Stimulated activated CD8-positive, alpha-beta memory T cell treated with anti-CD3 and anti-CD28 coated beads, Interleukin-7, amount 100 ng/mL, for 1 hour (primary cell): ENCODE measurements at places on chromosomes 5 and 9.

DNA sequence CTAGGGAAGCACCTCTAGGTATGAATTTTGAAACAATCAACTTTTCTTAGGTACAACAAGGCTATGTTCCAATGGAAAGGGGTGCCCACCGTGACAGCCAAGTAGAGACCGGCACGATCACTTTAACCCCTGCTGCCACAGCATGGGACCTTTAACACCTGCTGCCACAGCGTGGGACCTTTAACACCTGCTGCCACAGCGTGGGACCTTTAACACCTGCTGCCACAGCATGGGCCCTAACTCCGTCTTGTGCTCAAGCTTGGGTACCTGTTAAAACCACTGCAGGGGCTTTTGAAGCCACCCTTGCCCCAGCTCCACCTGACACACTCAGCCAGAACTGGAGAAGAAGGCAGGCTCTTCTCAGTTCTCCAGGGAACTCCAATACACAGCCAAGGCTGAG is 18.2 kb upstream of the MXD3 start:
- no peak for DNase-seq

DNA sequence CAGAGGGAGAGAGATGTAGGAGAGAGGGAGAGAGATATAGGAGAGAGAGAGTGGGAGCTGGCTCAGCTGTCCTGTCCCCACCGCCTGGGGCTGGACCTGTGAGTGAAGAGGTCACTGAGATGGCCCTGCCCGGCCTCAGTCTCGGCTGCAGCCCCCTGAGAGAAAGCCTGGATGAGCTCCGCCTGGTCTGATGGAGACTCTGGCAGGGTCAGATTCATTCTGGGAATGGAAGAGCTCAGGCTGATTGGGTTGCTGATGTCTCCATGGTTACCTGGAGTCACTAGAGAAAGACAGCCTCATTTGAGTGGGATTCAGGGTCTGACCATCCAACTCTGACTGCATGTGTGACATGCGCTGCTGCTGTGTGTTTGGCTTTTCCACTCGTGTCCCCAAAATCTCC is 27.1 kb upstream of the SEMA4D start:
- DNase-seq, result no peak

- no peak for DNase-seq
These were observed 1.5 kb upstream of the PTPRD start for GRCh38 chr9:10614196-10614800.

DNA sequence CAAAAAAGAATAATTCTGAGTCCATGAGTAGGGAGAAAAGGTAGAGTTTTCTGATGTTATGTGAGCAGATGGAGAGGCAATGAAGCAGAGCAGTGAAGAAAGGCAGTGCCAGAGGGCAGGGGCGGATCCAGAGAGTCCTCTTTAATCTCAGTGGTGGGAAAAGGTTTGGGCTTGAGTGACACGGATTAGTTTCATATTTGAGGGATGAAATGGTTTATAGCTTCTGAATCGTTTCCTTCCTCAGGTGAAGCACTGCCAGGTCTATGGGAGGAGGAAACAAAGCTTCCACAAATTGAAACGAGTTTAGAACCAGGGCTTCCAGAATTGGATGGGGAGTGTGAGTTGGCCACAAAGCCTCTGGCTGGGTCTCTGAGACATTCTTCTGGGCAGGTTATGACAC is 517.0 kb upstream of the PAPPA start:
- no peak for DNase-seq

- no peak for DNase-seq
These were observed 140.1 kb upstream of the PALM2AKAP2 start for GRCh38 chr9:109639674-109640579.

GRCh38 chr9:104993291-104993963 is 65.5 kb upstream of the ABCA1 start:
- DNase-seq, result no peak

GRCh38 chr9:36268007-36268427 is 9.8 kb upstream of the GNE start:
- DNase-seq, result no peak

DNA sequence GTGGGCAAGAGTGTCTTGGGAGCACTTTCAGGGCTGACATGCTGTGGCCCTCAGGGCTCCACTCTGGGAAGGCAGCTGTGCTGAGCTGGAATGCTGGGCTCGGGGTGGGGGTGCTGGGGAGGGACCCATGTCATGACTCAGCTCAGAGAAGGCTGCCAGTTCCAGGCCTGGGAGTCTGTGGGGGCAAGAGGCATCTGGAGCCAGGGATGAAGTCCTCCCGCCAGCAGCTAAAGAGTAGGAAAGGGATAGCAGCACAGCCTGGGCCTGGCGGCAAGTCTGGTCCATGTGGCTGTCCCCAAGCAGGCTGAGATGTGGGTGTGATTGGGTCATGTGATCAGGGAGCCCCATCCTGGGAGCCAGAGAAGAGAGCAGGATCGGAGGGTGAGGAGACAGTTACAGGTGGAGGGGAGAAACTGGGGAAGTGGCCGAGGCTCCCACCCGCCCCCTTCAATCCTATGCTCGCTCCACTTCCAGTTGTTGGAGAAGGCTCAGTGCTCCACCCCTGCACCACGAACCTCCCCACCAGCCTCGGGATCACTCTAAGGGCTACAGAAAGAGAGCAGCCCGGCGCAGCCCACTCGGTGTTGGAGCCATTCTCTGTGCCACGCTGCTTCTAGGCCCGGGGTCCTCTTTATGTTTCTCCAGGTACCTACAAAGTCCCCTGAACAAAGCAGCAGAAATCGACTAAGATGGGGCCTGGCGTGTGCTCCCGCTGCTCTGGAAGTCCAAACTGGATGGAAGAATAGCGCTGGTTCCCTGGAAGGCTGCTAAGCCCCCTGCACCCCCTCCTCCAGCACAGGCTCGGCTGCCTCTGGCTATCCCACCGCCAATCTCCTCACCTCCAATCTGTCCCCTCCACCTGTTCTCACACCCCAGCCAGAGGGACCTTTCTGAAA is 12.0 kb downstream of the PDGFRB start:
- no peak for DNase-seq

- no peak for DNase-seq
These were observed 1.5 kb downstream of the FAM170A start for GRCh38 chr5:119630752-119631440.

GRCh38 chr9:85212887-85213286 is 528.9 kb downstream of the AGTPBP1 start:
- DNase-seq, result no peak

DNA sequence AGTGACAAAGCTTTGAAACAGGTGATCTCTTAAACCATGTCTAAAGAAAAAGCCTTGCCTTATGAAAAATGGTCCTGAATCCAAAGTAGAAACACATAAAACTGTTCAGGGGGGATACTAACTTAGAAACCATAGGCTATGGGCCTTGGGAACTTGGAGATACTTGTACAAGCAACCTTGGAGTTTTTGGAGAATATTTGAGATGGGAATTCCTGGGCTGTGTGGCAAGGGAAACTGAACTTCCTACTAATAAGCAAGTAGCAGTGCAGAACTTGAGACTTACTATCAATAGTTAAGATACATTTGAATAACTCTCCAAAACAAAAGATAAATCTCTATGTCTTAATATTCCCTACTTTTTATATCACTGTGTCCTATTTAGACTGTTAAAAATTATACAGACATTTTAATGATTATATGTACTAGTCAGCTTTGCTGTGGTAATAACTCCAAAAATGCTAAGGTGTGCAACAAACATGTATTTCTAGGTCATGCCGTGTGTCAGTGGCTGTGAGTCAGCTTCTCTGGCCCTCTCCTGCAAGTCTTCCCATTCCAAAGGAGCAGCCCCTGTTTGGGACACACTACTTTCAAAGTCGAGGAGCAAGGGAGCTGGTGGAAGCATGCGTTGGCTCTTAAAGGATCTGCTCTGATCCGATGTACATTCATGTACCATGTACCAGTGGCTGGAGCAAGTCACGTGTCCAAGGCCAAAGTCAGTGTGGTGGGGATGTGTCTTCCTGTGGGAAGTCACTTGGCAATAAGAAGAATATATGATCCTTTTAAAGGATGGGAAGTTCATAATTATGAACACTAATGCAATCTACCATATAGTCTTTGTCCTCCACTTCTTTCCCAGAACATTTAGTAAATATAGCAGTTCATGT is 39.6 kb downstream of the SNX30 start:
- DNase-seq, result no peak

DNA sequence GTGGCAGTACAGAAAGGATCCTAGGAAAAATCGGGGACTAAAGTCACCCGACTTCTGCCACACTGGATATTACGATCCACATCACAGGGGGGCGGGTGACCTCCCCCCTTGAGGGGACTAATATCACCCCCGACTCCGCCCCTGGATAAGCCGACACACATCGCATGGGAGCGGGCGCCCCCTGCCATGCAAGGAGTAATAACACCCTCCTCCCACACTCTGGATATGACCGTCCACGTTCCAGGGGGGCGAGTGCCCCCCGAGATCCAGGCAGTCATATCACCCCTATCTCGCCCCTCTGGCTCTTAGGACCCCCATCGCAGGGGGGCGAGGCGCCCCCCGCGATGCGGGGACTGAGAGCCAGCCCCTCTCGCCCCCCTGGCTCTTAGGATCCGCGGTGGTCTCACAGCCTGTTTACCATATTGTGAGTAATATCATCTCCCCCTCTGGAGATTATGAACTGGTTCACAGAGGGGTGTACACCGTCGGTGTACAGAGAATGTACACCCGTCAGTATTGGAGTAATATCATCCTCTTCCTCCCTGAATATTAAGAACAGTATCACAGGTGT is 423.0 kb downstream of the DIRAS2 start:
- peak; percentile 8 for DNase-seq

DNA sequence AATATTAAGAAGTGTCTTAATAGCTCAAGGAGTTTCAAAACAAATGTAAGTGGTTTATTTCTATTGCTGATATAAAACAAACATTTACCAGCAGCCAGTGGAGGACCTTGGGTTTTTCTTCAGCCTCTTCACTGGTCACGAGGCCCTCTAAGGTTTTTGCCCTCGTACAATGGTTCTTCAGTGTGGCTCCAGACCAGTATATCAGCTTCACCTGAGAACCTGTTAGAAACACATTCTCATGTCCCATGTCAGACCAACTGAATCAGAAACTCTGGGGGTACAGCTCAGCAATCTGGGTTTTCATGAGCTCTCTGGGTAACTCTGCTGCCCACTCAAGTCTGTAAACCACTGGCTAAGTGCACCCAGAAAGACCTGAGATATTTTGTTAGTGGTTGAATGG is 12.9 kb downstream of the WWC1 start:
- DNase-seq, result no peak

- DNase-seq, result no peak
These were observed 318.3 kb upstream of the PTGER4 start for GRCh38 chr5:40361378-40361777.

DNA sequence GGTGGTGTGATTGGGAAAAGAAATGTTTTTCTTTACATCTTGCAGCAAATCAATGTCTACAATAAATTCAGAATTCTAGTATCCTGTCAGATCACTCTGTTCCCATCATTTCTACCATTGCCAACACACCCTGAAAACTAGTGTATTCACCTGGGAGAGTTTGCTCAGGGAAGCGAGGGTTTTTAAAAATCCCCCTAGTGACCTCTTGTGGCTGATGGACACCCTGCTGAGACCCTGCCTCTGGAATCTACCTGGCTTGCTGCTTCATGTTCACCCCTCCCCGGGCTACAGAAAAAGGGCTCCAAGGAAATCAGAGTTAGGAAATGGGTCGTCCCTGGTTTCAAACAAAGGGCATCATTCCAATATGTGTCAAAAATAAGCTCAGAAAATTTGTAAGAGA is 21.4 kb upstream of the ALDOB start:
- DNase-seq, result no peak

GRCh38 chr5:180618829-180619562 is 27.7 kb upstream of the SCGB3A1 start:
- no peak for DNase-seq

- no peak for DNase-seq
These were observed 28.5 kb downstream of the FUBP3 start for GRCh38 chr9:130607640-130608420.

GRCh38 chr5:37251665-37252064 is 2.5 kb upstream of the CPLANE1 start:
- no peak for DNase-seq

- no peak for DNase-seq
These were observed 35.8 kb upstream of the AFAP1L1 start for GRCh38 chr5:149235841-149236240.

GRCh38 chr9:130606887-130607600 is 27.7 kb downstream of the FUBP3 start:
- DNase-seq, result no peak

DNA sequence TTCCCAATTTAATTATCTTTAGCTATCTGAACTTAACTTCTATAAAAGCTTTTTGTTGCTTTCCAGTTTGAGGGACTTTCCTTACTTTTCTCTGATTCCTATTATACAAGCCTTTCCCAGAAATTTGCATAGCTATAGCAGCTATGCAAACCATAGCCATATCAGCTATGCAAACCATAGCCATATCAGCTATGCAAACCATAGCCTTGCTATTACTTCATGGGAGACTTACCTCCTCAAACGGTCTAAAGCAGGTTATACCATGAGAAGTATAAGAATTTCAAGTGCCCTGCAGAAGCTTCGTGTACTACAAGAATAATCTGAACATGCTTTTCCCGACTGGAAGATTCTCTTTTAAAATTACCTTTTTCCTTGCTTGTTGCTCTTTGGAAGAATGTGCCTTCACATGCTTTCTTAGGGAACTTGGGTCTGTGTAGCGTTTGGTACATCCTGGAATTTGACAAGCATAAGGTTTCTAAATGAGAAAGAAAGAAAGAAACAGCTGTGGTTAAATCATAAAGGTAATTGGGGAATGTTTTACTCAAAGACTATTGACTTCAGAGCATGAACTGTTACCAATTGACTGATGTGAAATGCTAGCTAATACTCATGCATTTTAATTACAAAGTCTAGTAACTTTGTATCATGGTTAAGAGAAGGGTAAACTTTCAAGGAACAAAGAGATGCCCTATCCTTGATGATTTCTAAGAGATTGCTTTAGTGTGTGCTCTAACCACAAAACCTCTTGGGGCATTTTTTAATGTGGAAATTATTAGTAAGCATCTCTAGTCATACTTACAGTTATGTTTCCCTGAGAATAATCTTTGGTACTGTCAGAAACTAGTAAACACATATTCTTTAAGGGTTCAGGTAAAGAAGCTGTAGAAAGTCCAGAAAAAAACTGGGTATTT is 367.6 kb downstream of the GLIS3 start:
- no peak for DNase-seq

- DNase-seq, result no peak
These were observed 155.2 kb downstream of the ADAMTSL1 start for GRCh38 chr9:18629136-18629535.

- DNase-seq, result no peak
These were observed 12.2 kb downstream of the SPATA9 start for GRCh38 chr5:95670568-95670967.

- DNase-seq, result no peak
These were observed 33.3 kb upstream of the TMEM250 start for GRCh38 chr9:136151848-136152542.

DNA sequence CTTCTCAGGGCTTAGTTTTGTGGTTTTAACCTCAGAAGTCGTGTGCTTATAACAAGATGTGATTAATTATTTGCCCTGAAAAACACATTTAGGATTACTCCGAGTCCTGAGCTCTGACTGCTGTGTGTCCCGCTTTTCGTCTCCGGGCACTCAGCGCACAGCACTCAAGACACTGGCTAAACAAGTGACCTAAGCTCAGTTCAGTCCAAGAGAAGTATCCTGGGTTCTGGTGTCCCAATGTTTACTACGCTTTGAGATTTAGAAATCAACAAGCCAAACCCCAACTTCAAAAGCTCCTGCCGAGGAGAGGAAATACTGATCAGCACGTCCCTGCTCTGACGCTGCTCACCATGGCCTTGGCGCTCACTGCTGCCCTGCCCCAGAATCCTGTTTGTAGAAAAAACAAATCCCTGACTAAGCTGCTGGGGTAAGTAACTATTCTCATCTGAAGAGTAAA is 53.2 kb downstream of the IPPK start:
- no peak for DNase-seq
